ENCODE measurements at places on chromosomes 6 and 20. TPM values are rescaled to one million over a fixed set of nuclear protein-coding genes. Genes with fewer than 3 reads are reported as not detected.

DNA sequence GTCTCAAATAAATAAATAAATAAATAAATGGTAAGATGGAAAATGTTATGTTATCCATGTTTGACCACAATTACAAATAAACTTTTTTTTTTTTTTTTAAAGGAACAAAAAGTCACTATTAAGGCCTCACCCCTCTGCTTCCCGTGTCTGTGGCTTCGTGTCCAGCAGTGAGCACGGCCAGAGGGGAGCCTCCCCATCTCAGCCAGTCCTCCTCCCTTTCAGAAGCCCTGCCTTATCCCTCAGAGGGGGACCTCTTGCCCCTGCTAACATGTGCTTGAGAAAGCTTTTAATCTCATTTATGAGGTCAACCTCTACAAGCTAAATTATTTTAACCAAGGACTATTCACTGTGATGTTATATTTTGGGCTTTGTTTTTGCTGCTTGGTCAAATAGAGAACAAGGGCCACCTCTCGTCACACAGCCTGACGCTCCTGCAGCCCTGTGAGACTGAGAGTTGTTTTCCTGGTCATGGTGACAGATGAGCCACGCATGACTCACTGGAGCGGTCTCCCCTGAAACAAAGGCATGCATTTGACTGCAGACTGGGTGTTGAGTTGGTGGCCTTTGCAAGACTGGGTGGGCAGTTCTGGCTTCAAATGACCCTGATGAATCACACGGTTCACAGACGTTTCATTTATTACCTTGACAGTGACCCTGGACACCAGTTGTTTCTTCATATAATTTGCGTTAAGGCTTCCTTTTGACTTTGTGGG, 131.8 kb downstream of the TIAM2 start:
- no peak for DNase-seq
- no peaks in the 10 kb centered on the region for H3K4me1 ChIP-seq
- no peaks in the 10 kb centered on the region for H3K36me3 ChIP-seq
- no peaks in the 10 kb centered on the region for H3K27me3 ChIP-seq

NTSR1 gene
- total RNA-seq, result not detected

TFAP2D gene
- total RNA-seq, result not detected

CD93 gene
- total RNA-seq, result 99.7 TPM

OSER1 gene
- total RNA-seq, result 32.9 TPM

BPIFB4 gene
- total RNA-seq, result not detected

DNA sequence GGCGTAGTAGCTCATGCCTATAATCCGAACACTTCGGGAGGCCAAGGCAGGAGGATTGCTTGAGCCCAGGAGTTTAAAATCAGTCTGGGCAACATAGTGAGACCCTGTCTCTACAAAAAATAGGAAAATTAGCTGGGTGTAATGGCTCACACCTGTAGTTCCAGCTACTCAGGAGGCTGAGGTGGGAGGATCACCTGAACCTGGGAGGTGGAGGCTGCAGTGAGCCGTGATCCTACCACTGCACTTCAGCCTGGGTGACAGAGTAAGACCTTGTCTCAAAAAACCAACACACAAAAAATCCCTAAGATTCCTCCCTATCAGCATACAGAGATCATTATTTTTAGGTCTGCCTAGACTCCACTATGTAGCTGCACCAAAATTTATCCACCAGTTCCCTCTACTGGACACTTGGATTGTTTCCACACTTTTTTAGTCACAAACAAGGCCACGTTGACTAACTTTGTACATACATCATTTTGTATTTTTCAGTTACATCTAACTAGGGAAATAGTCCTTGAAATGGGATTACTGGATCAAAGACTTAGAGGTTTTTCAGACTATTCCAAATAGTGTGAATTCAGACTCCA, 3.6 kb upstream of the PHF1 start:
- H3K4me1 ChIP-seq, result peaks cover 9% of the 10 kb centered on the region
- no peaks in the 10 kb centered on the region for H3K27me3 ChIP-seq
- H3K27ac ChIP-seq, result no peak overlapping the region
- H3K4me3 ChIP-seq, result no peak overlapping the region
- peaks cover 1% of the 10 kb centered on the region for H3K36me3 ChIP-seq

SRMS gene
- not detected for total RNA-seq

DNA sequence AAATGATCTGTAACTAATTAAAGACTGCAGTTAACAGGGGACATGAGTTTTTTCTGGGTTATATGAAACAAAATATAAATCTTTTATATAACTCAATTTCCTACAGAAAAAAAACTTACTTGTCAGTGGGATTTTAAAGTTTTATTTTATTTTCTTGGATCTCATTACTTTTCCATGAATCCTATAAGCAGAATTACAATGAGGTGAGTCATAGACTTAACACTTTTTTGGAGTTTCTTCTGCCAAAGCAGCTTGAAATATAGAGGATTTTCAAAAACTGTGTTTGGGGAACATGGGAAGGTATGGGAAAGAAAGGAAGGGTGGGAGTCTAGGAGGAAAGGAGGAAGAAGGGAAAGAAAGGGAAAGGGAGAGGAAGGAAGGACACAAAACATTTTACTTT, 130.7 kb downstream of the AIG1 start:
- H3K27me3 ChIP-seq, result no peaks in the 10 kb centered on the region
- no peak overlapping the region for H3K27ac ChIP-seq
- no peak for DNase-seq
- H3K4me1 ChIP-seq, result no peaks in the 10 kb centered on the region

DNA sequence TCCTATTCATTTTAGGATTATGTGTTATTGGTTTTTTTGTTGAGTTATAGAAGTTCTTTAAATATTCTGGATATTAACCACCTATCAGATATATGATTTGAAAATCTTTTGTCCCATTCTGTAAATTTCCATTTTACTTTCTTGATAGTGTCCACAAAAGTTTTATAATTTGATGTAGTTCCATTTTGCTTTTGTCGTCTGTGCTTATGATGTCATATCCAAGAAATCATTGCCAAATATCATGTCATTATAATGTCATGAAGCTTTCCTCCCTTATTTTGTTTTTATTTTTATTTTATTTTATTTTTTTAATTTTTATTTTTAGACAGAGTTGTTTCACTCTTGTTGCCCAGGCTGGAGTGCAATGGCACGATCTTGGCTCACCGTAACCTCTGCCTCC, 21.0 kb upstream of the NANP start:
- no peaks in the 10 kb centered on the region for H3K27me3 ChIP-seq
- DNase-seq, result no peak
- H3K36me3 ChIP-seq, result peaks cover 3% of the 10 kb centered on the region
- no peaks in the 10 kb centered on the region for H3K4me1 ChIP-seq
- H3K27ac ChIP-seq, result no peak overlapping the region

DNA sequence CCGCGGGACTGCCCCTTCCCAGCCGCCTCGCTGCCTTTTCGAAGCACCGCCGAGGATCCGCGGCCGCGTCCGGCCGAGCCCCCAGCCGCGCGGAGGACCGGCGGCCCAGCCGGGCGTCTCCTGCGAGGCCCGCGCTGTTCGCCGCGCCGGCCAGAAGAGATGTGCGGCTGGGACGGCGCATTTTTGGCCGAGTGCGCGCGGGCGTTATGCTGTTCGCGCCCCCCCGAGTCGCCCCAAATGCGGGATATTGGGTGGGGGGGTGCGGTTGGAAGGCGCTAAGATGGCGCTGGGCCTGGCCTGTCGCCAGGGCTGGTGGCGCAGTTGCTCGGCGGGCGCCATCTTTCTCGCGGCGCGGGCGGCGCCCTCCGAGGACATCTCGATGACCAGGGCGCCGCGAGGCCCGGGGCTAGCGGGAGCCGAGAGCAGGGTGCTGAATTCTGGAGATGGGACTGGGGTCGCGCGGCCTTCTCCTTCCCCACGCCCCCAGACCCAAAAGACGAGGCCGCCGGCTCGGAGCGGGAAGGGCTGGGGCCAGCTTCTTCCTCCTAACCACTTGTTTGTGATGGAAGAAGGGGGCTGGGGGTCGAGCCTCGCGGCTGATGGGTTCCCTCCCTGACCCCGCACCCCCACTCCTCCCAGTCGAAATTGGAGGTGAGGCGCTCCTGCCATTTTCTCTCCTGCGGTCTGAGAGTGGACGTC, 1.5 kb downstream of the BICRAL start:
- H3K36me3 ChIP-seq, result no peaks in the 10 kb centered on the region
- peak overlapping the region; percentile 100 for H3K27ac ChIP-seq
- peak overlapping the region; percentile 73 for H3K4me3 ChIP-seq
- H3K27me3 ChIP-seq, result no peaks in the 10 kb centered on the region

DNA sequence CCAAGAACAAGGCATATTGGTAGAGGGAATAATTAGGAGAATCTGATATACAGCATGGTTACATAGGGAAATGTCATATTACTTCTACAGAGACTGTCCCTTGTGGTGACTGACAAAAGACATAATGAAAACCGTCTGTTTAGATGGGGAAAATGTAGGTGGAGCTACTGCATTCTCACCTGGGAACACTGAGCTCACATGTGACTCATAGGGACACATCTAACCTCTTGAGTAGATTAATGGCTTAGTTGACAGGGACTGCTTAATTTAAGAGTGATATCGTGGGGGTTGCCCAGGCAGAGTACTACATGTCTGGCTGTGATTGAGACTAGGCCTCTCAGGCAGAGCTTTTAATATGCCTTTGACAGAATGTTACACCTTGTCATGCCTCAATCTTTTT, 235.3 kb upstream of the ZFP64 start:
- no peaks in the 10 kb centered on the region for H3K4me1 ChIP-seq
- H3K36me3 ChIP-seq, result no peaks in the 10 kb centered on the region
- no peak for DNase-seq
- H3K27me3 ChIP-seq, result no peaks in the 10 kb centered on the region
- no peak overlapping the region for H3K4me3 ChIP-seq
- no peak overlapping the region for H3K27ac ChIP-seq

DNA sequence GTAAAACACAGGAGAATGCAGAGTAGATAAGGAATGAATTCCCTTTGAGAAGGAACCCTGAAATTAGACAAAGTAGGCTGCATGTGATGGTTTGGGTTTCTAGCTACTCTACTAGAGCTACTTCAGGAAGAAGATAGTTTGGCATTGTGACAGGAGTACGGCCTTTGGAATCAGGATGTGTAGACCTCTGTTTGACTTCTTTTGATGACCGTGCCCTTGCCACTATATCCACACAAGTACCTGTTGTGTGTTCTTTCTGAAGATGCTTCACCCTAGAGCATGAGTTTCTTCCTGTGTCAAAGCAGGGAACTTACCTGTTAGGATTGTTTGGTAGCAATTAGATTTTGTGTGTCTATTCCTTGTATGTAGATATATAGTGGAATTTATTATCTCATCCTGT, 41.7 kb downstream of the CD2AP start:
- H3K27ac ChIP-seq, result no peak overlapping the region
- no peak for DNase-seq
- no peak overlapping the region for H3K4me3 ChIP-seq
- peaks cover 9% of the 10 kb centered on the region for H3K4me1 ChIP-seq
- no peaks in the 10 kb centered on the region for H3K27me3 ChIP-seq

- no peaks in the 10 kb centered on the region for H3K27me3 ChIP-seq
- H3K4me3 ChIP-seq, result no peak overlapping the region
- DNase-seq, result no peak
- no peak overlapping the region for H3K27ac ChIP-seq
- H3K36me3 ChIP-seq, result no peaks in the 10 kb centered on the region
Observed at GRCh38 chr6:7505189-7505699, 36.2 kb upstream of the DSP start.

TBXT gene
- total RNA-seq, result not detected

DNA sequence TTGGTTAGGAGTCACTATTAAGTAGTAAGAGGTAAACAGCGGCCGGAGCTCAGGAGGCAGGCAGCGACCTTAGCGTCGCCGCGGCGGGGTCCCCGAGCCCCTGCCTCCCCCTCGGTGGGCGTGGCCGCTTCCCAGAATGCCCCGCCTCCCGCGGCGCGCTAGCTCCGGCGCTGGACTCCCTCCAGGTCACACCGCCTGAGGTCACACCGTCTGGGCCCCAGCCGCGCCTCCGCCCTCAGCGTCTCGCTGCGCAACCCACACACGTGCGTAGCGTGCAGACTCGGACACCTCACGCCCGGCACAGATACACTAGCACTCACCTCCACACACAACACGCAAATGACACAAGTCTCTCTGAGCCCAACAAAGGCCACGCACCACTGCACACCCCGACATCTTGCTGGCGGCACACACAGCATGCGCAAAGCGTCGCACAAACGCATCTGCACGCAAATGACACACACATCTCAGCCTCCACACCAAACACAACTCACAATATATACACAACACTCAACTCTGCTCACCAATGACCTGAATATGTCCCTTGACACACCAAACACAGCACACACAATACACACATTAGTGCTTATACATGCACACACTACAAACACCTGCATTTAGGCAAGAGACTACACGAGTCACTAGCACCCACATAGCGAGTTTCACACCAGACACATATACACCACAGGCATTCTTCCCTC, 17.6 kb upstream of the CDKN1A start:
- peaks cover 4% of the 10 kb centered on the region for H3K27me3 ChIP-seq
- peak; percentile 79 for DNase-seq
- no peak overlapping the region for H3K27ac ChIP-seq
- H3K4me3 ChIP-seq, result peak overlapping the region; percentile 25
- H3K36me3 ChIP-seq, result no peaks in the 10 kb centered on the region

PKIB gene
- total RNA-seq, result 3.2 TPM

GRCh38 chr6:23213651-23214050, 644.3 kb downstream of the HDGFL1 start:
- no peak for DNase-seq
- H3K36me3 ChIP-seq, result no peaks in the 10 kb centered on the region
- no peak overlapping the region for H3K4me3 ChIP-seq
- H3K4me1 ChIP-seq, result no peaks in the 10 kb centered on the region
- H3K27me3 ChIP-seq, result no peaks in the 10 kb centered on the region

TFAP2C gene
- 4.2 TPM for total RNA-seq

- peaks cover 49% of the 10 kb centered on the region for H3K4me1 ChIP-seq
- DNase-seq, result no peak
- H3K36me3 ChIP-seq, result no peaks in the 10 kb centered on the region
- H3K4me3 ChIP-seq, result no peak overlapping the region
Observed at GRCh38 chr6:129677620-129678325, 32.2 kb downstream of the ARHGAP18 start.

GRCh38 chr20:24960861-24961260, 11.8 kb downstream of the CST7 start:
- H3K27me3 ChIP-seq, result no peaks in the 10 kb centered on the region
- H3K36me3 ChIP-seq, result peaks cover 85% of the 10 kb centered on the region
- peak overlapping the region; percentile 41 for H3K27ac ChIP-seq
- no peak overlapping the region for H3K4me3 ChIP-seq
- DNase-seq, result no peak

All from lower lobe of right lung (tissue), 2 donors.